ENCODE measurements at places on chromosomes 2 and 18.

DNA sequence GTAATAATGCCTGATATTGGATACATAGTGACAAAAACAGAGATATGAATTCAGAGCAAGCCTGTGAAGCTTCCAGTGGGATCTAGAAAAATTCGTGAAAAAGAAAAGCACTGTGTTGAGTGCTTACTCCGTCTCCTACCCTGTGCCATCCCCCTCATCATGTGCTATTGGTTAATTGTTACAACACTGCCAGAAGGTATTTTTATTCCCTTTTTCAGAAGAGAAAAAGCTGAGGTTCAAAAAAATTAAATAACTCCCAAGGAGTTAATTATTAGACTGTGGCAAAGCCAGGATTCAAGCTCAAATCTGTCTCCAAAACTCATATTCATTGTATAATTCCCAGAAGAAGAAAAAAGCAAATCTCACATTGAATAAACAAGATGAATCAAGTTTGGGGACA lies 735.5 kb upstream of the ACVR2A start:
- DNase-seq = no peak

GRCh38 chr18:44651478-44651877 lies 29.2 kb upstream of the SETBP1 start:
- DNase-seq = peak; percentile 89

GRCh38 chr18:49241852-49242251 lies 218.6 kb downstream of the DYM start:
- DNase-seq = peak; percentile 75

DNA sequence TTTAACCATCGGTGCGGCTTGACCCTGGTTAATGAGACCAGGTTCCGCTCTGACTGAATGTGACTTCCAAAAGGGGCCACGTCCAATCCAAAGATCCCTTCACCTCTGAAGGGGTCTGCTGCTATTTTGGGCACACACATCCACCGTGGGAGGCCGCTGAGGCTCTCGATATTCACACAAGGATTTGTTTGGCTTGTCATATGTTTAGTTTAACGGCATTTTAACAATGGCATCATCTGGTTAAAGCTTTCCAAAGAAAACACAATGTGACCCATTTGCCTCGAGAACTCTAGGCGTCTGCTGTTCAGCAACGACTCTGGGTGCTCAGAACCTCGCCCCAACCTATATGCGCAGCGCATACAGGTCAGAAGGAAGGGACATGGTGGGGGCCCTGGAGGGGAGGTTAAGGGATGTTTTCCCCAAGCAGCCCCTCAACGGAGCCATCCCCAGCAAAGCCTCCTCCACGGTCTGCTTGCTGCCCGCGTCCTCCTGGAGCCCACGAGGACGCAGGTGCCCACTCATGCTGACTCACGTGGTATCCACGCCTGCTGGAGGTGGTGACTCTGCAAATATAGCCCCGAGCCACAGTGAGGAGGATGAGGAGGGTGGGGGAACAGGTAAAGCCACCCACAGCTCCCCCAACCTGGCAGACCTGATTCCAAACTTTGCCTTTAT lies 260.3 kb downstream of the HDAC4 start:
- no peak for DNase-seq

- no peak for DNase-seq
These were observed 415.2 kb upstream of the TCF4 start for GRCh38 chr18:56003009-56003719.

DNA sequence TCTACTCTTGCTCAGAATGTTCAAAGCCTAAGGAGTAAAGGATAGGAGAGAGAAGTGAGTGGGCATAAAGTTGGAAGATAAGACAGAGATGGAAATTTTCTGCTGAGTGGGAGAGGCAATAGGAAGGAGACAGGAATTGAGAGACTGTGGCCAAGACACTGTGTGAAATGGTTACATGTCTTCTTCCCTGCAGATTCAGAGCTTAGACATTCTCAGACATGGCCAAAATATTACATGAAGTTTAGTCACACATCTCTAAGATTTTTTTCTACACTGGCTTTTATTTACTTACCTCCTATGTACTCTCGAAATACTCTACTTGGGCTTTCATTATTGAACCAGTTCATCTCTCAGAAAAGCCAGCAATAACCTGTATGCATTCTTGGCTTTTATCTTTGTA lies 363.0 kb upstream of the FANCL start:
- DNase-seq = no peak

DNA sequence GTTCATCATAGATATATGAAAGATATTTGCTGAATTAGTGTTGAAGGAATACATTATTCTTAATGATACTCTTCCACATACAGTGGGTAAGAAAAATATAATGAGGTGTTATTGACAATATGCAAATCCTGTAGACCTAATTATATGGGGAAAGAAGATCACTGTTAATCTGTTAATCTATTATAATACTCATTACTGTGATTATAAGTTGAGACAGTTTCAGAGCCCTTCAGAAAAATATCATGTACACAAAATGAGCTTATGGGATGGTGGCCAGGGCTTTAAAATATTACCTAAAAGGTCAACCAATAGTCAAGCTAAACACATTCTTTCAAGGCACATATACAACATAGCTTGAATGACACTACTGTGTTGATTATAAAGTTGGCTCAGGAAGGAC lies 163.5 kb downstream of the NOL4 start:
- no peak for DNase-seq

GRCh38 chr2:124323321-124323720 lies 298.2 kb downstream of the CNTNAP5 start:
- DNase-seq = no peak

GRCh38 chr2:20225294-20226151 lies 593 bp upstream of the SDC1 start:
- DNase-seq = no peak

DNA sequence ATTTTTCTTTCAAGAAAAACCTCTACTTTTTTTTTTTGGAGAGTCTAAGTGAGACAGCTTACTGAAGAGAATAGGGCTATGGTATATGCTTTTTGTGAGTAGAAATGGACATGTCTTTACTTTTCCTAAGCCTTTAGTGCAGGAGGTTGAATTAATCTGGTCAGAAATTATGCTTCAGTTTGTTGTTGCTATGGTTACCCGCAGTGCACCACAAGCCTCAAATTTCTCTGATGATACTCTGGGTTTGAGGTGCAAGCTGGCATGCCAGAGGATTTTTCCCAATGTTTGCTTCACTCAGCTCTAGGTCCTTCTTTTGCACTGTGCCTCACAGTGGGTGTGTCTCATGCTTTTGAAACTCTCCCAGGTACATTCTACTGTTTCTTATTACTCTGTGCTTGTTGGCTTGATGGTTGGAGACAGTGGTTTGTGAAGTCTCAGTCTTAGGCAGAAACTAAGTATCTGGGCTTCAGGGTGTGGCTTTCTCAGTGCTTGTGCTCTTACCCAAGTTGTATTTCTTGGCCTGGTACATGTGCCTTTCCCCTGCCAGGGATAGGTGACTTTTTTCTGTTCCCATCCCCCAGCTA lies 278.3 kb downstream of the RBM43 start:
- DNase-seq = no peak

DNA sequence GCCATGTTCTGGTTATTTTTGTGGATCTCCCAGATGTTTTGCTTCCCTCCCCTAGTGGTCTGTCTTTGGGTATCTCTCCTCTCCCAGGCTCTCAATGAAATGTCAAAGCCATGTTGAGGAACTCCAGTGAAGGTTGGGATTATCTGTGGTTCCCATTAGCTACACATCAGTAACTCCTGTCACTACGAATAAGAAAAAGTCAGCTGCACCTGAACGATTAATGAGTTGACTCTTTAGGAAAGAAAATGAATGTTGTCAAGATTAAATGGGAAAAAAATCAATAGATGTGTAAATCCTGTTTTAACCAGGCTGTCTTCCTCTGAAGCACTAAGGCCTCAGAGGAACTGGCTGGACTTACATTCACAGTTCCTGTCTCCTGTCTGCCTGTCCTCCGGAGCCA lies 94.0 kb upstream of the DAPL1 start:
- DNase-seq = no peak

DNA sequence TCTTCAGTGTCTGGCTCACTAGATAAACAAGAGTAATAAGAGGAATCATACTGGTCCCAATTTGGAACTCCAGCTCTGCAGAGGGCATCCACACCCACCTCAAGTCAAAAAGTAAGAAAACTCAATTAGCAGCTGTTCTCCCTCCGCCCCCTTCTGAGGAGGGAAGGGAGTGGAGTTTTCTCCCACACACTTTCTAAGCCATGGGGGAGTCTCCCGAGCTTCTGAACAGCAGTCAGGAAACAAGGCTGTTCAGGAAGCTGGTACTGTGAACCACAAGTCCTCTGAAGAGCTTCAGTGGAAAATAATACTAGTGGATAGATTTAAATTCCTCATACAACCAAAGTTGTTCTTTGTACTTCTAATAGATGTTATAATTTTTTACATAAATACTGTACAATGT lies 32.9 kb upstream of the SPTBN1 start:
- no peak for DNase-seq

GRCh38 chr2:126900646-126901319 lies 2.1 kb downstream of the TEX51 start:
- DNase-seq = no peak

DNA sequence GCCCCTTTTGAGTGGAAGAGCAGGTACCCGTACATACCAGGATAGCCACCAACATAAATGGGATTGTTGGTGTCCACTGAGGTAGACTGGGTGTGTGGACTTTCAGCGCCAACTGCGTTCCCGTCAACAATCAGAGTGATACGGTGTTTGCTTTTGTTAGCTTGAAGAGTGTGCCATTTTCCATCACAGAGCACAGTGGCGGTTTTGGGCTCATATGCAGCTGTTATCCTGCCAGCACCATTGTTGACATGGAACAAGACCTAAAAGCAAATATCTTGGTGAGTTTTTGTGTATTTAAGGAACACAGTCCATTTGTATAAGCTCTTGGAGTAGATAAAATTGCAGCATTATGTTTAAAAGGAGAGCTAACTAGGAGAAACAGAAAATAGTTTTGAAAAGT lies 174.5 kb downstream of the LAMA1 start:
- DNase-seq = no peak

GRCh38 chr2:62114564-62114963 lies 81.4 kb upstream of the B3GNT2 start:
- DNase-seq = no peak

- peak; percentile 90 for DNase-seq
These were observed 52.1 kb downstream of the SLC38A11 start for GRCh38 chr2:164903204-164903603.

DNA sequence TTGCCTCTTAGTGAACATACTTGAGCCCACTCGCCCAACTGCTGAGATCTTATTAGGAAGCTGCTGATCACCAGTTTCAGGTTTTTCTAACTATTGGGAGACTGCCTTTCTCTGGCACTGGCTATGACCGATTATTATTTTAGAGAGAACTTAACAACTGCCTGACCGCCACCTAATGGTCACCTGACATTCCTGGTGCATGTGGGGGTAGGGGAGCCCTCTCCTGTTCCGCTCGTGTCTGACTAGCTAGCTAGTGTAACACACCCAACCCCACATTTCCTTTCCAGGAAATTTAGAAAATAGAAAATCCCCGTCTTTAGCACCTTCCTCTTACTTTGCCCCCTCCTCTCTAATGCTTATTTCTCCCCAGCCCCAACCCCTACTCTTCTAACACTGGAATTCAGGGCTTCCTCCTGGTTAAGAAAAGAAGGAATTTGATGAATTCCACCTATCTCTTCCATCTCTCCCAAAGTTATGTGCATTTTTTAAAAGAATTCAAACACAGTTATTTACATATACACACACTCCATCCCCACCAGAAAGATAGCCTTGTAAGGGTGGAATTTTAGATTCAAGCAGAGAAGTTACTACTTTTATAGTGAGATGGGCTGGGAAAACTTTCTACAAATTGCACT lies 19.4 kb upstream of the DNER start:
- DNase-seq = no peak

DNA sequence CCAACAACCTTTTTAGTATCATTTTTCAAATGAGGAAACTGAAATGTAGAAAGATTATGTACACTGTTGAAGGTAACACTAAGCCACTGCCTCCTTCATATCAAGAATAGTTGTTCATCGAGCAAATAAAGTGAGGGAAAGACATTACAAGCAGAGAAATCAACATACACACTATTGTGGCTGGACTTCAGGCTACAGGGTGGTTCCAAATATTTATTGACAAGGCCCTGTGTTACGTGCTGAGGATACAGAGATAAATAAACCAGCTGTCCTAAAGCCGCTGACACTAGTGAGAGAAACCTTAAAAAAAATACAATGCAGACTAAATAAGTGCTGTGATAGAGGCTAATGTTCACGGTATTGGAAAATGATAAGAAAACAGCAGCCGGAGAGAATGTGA lies 1.9 kb upstream of the LNPK start:
- DNase-seq = no peak

- DNase-seq = no peak
These were observed 139.4 kb downstream of the CYRIA start for GRCh38 chr2:16526193-16526592.

DNA sequence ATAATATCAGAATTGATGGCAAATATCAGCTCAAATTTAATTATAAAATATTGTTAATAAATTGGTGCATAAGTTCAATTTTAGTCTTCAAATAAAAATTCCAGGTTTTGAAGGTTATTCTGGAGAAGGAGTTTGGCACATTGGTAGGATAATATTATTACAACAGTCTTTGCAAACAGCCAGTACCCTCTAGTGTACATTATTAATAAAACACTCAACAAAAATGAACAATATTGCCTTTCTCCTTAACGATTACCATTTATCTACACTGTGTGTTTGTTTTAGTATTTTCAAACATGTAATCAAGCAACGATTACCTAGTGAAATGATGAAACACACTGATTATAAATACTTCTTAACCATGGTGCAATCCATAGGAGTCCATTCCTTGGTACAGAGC lies 334.0 kb upstream of the FSIP2 start:
- no peak for DNase-seq

- no peak for DNase-seq
These were observed 46.9 kb downstream of the TFCP2L1 start for GRCh38 chr2:121237980-121238665.

GRCh38 chr2:81937944-81938343 lies 1633.4 kb upstream of the LRRTM1 start:
- DNase-seq = no peak

DNA sequence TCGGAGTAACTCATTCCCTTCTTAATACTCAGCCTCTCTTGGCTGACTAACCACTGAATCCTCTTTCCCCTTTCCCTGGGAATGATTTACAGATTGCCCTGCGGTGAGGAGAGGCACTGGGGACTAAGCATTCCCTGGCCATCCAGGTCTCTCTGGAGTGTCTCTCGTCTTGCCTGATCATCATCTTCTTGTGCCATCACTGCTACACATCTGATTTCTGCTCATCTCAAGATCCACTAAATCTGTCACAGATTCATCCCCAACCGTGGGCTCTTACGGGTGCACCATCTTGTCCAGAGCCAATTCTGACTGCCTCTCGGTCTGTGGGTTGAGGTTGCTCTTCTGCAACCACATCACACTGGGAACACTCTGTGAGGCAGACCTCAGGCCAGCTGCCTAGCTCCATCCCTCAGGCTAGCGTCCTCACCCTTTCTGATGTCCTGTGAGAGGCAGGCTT lies 12.0 kb downstream of the SFTPB start:
- peak; percentile 78 for DNase-seq

DNA sequence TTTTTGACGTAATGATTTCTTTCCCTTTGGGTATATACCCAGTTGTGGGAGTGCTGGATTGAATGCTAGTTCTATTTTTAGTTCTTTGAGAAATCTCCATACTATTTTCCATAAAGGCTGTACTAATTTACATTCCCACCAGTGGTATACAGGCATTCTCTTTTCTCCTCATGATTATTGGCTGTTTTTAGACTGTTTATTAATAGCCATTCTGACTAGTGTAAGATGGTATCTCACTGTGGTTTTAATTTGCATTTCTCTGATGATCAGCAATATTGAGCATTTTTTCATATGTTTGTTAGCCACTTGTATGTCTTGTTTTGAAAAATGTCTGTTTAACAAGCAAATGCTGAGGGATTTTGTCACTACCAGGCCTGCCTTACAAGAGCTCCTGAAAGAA lies 9.2 kb upstream of the CD28 start:
- peak; percentile 24 for DNase-seq

Measured in fibroblast of skin of right quadriceps (primary cell).